Omental fat pad (tissue), 4 donors: ENCODE measurements at places on chromosomes 11 and 22.

- no peak for DNase-seq
Observed at GRCh38 chr11:2142300-2142759, 3.1 kb upstream of the IGF2 start.

GRCh38 chr22:24105631-24106030, 75.7 kb upstream of the SUSD2 start:
- no peak for DNase-seq

GRCh38 chr11:132234878-132235277, 864.5 kb downstream of the NTM start:
- DNase-seq = no peak

DNA sequence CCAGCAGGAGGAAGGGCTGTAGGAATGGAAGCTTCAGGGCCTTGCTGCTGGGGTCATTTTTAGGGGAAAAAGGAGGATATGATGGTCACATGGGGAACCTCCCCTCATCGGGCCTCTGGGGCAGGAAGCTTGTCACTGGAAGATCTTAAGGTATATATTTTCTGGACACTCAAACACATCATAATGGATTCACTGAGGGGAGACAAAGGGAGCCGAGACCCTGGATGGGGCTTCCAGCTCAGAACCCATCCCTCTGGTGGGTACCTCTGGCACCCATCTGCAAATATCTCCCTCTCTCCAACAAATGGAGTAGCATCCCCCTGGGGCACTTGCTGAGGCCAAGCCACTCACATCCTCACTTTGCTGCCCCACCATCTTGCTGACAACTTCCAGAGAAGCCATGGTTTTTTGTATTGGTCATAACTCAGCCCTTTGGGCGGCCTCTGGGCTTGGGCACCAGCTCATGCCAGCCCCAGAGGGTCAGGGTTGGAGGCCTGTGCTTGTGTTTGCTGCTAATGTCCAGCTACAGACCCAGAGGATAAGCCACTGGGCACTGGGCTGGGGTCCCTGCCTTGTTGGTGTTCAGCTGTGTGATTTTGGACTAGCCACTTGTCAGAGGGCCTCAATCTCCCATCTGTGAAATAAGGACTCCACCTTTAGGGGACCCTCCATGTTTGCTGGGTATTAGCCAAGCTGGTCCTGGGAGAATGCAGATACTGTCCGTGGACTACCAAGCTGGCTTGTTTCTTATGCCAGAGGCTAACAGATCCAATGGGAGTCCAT, 14.1 kb downstream of the IL10RA start:
- no peak for DNase-seq

- no peak for DNase-seq
Observed at GRCh38 chr11:31793264-31793663, 17.9 kb downstream of the PAX6 start.

DNA sequence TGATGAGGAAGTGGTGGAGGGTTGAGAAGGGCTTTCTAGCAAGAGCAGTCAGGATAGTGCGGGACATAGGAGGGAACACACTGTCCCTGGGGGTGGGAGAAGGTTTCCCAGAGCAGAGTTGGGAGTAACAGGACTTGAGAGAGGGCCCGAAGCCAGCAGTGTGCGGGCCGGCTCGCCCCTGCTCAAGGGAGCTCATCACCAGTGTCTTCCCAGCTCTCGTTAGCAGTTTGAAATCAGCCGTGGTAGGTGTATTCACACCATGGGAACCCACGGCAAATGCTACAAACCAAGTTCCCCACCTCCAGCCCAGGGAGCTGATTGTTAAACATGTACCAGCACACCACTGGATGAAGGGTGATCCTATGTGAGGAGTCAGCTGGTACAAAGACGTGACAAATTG, 66.2 kb upstream of the EIF3D start:
- no peak for DNase-seq

DNA sequence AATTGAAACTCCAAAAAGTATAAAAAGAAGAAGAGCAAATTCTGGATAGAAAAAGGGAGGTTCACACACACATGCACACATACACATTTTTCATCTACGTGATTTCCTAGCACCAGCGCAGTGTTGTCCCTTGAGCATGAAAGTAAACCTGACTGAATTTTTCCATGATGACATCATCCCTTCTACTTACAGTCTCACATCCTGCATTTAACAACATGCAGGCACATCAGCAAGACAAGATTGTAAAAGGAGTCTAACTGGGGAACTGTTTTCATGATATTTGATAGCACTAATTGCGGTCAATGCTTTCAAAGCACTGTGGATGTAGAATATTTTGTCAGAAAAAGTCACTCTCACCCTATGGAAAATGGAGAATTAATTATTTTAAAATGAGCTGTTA, 36.6 kb downstream of the GAS2 start:
- DNase-seq = no peak

- DNase-seq = no peak
Observed at GRCh38 chr11:12691473-12691872, 17.3 kb downstream of the TEAD1 start.

DNA sequence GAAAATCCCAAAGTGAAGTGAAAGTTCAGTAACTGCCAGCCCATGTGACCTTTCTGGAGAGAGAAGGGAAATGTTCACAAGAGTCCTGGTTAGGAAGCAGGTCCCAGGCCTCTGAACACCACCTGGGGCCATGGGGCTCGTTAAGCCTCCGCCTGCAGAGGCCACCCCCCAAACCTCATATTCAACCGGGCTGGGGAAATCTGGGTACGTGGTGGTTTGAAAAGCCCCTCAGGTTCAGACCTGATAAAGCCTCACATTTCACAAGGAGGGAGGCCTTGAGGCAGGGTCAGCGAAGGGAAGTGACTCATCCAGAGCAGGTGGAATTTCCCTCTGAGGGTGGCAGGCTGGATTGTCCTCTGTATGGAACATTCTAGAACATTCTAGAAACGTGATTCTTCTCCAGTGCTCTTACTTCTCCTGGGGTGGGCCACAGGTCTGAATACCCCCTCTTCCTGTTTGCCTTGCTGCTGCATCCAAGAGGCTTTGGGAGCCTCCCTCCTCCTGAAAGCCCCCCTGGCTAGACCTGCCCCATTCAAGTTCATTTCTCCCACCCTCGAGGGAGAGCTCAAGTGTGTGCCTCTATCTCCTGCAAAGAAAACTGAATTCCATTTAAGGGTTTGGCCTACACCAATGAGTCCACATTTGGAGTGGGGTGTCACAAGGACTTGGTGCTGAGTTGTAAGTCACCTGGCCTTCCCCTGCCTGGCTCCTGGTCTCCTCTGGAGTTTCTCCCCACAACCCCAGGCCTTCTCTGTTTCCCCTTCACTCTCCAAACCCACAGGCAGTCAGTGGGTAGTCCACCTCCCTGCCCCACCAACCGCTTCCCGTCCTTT, 6.3 kb downstream of the FXYD2 start:
- no peak for DNase-seq

GRCh38 chr11:57248780-57249383, 11.8 kb upstream of the APLNR start:
- DNase-seq = peak; percentile 34

- DNase-seq = no peak
Observed at GRCh38 chr11:133541021-133541719, 8.9 kb upstream of the OPCML start.
